MM.1S (cell line): ENCODE measurements at places on chromosomes 7 and 10.
A peak's percentile ranks its signal among the peaks of the same experiment; 100 is the strongest.

DNA sequence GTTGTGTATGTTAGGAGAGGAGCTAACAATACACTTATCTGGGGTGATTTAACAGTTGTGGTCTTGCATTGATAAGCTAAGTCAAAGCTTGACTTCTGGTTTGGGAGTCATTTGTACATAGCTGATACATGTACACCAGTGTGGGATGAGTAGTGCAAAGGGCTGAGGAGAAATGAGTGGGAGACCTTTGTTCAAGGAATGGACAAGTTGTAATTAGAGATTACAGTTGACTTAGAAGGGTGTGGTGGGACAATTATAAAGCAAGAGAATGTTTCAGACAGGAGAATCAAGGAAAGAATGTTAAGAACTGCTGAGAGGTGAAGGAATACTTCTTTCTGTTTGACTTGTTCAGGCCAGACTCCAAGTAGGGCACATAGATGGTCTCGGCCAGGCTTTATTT, 209.7 kb upstream of the STEAP4 start:
- no peak for DNase-seq

- peak; percentile 33 for DNase-seq
Observed at GRCh38 chr7:97971120-97971989, 18.6 kb downstream of the OCM2 start.

DNA sequence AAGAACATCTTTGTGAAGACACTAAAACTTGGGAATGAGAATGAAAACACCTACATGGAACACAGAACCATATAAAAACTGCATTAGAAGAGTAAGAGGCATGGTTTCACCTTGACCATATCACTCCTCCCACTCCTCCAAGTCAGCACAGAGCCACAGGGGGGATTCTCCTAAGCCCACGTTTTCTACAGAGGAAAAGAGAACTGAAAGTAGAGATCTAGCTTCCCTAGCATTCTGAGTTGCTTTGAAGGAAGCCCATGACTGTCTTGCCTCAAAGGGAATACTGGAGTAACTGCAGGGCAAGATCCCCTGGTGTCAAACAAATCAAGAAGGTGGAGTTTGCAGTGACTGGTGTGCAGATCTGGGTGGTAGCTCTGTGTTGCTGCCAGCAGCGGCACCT, 43.9 kb downstream of the HBP1 start:
- no peak for DNase-seq

GRCh38 chr10:112913661-112914287, 36.3 kb upstream of the TCF7L2 start:
- no peak for DNase-seq

DNA sequence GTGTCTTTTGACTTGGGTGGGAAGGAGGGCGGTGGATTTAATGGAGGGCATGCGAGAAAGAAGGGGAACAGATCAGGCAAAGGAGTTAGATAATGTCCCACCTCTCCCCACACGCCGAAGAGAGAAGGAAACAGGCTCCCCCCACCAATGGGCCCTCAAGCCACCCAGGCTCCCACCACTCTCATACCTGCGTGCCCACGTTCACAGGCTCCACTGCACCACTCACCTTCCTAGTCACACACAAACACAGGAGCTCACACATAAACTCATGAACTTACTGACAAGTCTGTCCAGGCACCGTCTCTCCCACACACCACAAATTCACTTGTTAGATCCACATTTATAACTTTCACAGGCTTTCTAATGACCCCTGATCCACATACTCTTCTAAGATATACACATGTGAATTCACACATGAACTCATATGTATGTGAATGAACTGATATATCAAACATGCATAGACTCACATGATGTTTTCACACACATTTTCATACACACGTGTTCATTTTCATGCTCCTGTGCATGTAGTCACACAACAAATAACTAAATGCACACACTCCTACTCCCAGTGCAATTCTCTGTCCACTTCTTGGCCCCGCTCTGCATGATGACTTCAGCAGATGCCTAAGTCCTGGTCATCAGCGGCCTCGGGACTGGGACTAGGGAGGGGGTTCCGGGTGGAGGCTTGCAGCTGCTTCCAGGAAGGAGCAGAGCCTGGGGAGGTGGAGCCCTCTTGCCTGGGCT, 1.5 kb downstream of the LZTS2 start:
- no peak for DNase-seq

DNA sequence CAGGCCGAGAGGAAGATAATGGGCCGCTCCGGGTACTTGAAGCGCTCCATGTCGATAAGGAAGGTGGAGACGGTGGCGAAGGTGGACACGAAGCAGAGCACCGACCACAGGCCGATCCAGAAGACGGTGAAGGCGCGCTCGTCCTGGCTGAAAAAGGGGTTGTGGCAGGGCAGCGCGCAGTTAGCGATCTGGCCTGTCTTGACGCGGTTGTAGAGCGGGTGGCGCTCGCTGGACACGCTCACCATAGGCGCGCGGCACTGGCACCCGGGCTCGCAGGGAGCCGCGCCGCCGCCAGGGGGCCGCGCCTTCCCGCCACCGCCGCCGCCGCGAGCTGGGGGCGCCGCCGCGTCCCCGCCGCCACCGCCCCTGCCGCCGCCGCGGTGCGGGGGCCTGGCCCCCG, 1.6 kb downstream of the FZD8 start:
- DNase-seq: peak; percentile 69

DNA sequence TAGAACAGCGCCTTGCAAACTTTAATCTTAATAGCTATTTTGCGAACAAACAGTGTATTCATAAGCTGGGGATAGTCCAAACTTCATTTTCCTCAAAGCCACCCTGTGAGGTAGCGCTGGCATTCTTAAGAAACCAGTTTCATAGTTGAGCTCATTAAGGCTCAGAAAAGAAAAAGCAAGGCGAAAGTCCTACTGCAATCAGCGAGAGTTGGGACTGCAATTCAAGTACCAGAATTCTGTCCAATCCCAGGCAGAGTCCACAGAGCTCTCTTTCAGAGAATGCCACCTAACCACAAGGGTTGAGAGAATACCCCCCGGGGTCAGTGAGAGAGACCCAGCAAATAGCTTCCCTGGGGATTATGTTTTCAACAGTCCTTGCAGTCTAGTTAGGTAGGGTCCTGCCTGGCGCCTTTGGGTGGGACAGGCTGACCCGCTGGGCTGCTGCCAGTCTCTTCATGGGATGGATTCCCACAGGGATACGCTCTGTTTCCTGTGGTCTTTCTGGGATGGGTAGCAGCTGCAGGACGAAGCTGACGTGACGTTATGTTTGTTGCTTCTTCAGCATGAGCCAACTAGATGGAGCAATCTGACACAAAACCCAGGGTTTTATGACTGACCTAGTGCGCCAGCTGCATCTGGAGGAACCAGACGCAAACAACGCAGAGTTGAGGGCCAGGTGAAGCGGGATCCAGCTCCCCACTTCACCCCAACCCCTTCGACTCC, 16.0 kb downstream of the BMPER start:
- no peak for DNase-seq

DNA sequence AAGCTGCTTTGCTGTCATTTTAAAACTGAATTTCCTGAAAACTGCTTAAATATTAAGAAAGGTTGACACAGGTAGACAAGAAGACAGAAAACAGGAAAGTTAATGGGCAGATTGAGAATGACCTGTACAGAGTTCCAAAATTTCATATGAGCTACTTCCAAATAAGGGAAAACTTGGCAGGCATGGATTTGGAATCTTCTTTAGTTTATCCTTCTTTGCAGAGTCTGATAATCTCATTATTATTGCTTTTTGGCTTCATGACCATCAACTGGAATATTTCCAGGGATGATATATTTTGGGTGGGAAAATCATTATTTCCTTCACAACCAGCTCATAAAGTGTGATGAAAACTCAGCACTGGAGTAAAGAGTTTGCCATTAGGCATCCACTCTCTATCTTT, 346.5 kb upstream of the NPVF start:
- DNase-seq: no peak

GRCh38 chr7:2202361-2202761, 30.4 kb downstream of the MAD1L1 start:
- no peak for DNase-seq

GRCh38 chr7:103569621-103570305, 123.8 kb upstream of the SLC26A5 start:
- DNase-seq: no peak

DNA sequence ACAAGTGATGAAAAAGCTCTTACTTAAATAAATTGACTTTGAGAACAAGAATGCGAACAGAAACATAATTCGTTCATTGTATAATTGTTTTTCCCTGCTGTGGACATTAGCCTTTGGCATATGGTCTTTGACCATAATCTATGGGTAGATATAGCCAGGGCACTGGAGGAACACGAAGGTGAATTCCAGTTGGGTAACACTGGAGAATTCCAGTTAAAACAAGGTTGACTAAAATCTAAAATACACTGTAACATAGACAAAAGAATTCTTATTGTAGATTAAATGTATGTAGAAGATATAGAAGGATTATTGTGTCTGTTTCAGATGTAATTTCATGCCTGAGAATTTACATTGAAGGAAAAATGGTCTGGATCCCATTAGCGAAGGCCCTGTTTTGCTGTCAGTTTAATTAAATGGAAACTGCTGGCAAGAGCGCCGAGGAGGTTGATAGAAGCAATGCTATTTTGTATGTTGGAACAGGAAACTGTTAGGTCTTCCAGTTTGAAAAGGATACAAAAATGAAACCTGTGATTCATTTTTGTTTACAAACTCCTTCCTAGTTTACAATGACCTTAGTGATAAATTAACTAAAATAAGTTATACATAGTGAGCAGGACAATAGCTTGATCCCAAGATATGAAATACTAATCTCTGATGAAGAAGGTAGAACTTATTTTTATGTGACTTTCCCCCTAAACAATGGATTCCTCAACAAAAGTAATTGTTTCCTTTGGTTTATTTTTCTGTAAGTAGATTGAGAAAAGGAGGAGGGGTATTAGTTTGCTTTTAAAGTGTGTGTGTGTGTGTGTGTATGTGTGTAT, 68.9 kb downstream of the ARID5B start:
- no peak for DNase-seq

- no peak for DNase-seq
Observed at GRCh38 chr7:116811768-116812167, 50.6 kb upstream of the CAPZA2 start.

- no peak for DNase-seq
Observed at GRCh38 chr7:73715648-73716317, 3.7 kb downstream of the STX1A start.

GRCh38 chr10:54363390-54363789, 437.6 kb downstream of the PCDH15 start:
- DNase-seq: peak; percentile 28

DNA sequence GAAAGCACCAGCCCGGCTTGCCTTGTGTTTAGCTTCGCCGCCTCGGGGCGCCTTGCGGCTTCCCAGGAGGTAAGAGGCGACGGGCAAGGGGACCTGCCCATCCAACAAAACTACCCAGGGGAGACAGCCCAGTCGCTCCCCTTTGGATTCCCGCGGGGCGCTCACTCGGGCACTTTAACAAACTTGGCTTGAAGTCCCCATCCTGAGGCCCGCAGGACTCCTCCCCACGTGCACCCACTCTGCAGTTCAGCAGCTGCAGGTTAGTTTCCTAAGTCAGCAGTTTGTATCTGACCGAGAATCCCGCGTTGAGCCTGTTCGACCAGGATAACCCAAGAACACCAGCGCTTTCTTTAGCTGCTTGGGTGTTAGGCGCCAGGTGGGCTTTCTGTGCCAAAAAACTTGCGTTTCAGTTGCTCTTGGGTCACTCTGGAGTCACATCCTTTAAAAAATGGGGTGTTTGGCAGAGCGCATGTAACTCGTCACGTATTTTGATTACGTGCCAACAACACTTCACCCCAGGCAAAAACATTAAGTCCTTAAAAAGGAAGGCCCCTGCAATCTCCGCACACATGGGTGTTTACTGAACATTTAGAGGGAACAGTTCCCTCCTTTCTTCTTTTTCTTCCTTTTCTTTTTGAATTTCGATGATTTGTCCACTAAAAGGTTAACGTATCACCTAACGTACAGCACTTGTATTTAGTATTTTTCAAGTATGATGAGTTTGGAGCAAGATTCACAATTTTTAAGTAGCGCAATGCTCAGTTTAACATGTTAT, 876 bp downstream of the DNAH11 start:
- peak; percentile 20 for DNase-seq

- no peak for DNase-seq
Observed at GRCh38 chr10:809671-810350, 120.3 kb upstream of the DIP2C start.

DNA sequence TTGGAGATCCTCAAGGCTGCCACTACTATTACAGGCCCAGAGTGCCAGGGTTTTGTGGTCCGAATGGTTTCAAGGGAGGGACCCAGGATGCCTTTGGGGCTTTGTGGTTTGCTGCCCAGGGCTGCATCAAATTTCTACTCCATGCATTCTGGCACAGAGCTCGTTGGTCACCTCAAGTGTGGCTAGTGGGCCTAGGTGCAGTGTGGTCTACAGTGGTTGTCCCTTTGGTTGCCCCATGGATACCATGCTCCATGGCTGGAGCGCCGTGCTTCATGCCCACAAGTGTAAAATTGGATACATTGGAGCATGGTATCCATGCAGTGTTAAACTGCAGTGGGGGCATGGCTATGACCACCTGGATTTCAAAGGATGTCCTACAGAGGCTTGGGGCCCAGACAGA, 5.4 kb upstream of the PRF1 start:
- DNase-seq: no peak

DNA sequence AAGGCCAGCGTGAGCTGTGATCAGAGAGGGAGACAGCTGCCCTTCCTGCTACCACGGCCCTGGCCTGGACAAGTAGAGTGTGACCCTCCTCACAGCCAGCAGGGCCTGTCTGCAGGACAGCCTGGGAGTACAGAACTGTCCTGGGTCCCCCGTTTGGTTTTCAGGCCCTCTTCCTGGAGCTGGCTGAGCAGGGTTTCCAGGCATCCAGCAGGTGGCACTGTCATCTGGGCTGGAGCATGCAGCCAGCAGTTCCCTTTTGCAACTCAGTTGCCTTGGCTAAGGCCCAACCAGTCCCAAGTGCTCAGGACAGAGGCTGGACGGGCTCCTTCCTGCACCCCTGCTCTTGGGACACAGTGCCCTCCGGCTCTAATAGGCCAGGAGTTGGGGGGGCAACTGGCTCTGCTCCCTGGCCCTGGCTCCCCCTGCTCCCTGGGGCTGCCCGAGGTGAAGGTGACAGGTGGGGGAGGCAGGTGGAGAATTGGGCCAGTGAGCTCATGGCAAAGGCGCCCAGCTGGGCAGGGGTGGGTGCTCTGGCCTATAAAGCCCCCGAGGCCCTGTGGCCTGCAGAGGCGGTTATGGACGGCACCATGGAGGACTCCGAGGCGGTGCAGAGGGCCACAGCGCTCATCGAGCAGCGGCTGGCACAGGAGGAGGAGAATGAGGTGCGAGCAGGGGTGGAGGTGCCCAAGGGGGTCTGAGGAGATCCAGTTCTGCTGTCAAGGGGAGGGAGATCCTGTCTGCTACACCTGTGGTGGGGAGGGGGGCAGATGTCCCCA, at the start of gene ANKRD2:
ANKRD2 (plus strand) TSS at position 566 of the 776 bp plus-strand sequence; CDS start at position 576, 10 bp downstream.
- peak; percentile 64 for DNase-seq

GRCh38 chr10:110511734-110512449, 14.2 kb downstream of the DUSP5 start:
- peak; percentile 5 for DNase-seq

DNA sequence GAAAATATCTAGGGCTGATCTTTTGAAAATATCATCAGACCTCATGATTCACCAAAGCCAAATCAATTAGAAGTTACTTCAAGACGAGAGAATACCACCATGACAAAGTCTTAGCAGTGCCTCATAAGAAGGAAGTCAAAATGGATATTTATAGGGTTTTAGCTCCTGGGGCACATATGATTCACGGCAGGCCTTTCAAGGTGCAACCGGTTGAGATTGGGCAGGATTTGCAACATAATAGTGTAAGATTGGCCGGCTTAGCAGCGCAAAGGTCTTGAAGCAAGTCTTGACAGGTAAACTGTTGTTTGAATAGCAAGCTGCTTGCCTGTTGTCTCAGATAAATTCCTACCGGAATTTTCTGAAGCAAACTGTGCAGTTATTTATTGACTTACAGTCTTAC, 17.5 kb downstream of the ADRB1 start:
- DNase-seq: no peak
